ENCODE measurements at places on chromosomes 1 and 21.

- DNase-seq = no peak
Observed at GRCh38 chr1:30757352-30758120, at the start of gene LAPTM5. TSS of gene LAPTM5 (minus strand) at chr1:30757774. CDS start at chr1:30757745, 29 bp downstream.

GRCh38 chr1:224510880-224511645 is 76.5 kb upstream of the WDR26 start:
- DNase-seq = no peak

DNA sequence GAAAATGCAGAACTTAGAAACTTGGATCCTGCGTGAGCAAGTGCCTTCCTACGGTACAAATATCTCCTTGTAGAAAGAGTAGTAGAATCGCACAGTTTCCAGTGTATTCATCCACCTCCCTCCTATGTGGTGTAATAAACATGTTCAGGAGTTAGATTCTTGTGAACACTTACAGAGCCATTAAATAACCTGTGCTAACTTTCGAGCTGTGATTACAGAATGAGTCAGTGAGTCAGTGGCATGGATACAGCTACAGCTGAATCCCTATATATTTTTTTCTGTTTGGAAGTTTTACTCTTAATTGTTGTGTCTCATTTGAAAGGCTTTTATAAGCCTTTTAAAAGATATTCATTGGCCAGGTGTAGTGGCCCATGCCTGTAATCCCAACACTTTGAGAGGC is 148.7 kb downstream of the EDEM3 start:
- no peak for DNase-seq

GRCh38 chr1:44315521-44315920 is 39.5 kb downstream of the ERI3 start:
- DNase-seq = no peak

DNA sequence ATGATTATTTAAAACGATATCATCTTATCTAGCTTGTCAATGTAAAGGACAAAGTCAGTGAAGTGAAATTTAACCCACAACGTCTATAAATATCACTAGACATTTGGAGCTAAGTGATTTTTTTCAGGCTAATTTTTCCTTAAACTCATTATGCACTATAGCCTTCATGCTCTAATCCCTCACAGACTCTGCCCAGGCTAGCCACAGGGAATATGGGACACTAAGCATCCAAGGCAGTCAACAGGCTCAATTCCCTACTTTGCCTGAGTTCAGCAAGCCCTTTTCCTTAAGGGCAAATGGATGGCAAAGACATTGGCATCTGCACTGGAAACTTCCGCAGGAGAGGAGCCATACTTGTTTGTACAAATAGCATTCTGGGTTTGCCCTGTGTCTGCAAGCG is 577.0 kb downstream of the LMO4 start:
- no peak for DNase-seq

- no peak for DNase-seq
Observed at GRCh38 chr1:59445040-59445439, 148.1 kb downstream of the FGGY start.

Measured in NCI-H524 treated with DMSO at 0.1 percent for 48 hours (cell line).